ENCODE measurements at places on chromosomes 6 and 20. TPM values are rescaled to one million over a fixed set of nuclear protein-coding genes. Genes with fewer than 3 reads are reported as not detected.
A peak's percentile ranks its signal among the peaks of the same experiment; 100 is the strongest.

The PTGIS gene
- 178 TPM for total RNA-seq

The IMPG1 gene
- total RNA-seq: not detected

DNA sequence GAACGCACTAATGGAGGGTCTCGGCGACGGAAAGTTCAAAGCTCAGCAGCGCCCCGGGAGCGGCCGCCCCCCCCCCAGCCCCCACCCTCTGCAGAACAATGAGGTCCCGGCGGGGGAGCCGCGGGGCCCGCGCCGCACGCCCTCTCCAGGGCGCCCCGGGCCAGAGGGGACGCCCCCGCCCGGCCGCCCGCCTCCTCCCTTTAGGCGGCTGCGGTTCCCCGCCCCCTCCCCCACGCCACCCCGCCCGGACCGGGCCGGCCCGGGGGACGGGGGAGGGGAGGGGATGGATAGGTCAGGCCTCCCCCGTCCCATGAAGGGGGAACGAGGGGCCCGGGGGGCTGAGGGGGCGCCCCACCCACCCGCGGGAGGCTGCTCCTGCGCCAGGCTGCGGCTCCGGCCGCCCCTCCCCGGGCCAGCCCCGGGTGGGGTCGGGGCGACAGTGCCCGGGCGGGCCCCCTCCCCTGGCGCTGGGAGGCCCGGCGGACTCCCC is 1.5 kb downstream of the NOL4L start:
- no peak for DNase-seq

DNA sequence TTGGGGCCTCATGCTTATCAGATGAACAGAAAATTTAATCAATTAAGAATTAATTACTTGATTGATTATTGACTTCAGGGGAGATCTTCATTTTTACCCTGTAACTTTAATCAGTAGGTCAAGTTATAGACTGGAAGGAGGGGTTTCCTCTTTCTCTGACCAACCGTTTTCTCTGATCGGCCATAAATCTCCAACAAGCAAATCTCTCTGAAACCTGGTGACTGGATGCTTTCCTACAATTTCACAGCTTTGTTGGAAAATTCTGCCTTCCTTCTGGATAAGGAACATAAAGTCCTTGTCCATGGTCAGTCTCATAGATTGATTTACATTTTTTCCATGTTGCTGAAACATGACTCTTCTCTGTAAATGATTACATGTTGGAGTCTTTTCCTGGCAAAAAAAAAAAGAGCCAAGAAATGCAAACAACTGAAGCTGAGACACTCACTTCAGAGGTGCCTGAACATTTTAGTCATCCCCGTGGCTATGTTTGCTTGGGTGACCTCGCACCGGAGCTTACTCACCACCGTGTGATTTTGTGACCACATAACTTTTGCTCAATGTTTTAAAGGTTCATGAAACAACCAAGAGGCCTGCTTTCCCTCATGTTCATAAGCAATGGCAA is 31.0 kb downstream of the IRF4 start:
- DNase-seq: peak; percentile 95

- peak; percentile 35 for DNase-seq
Observed at GRCh38 chr6:63795006-63795405, 159.4 kb downstream of the PHF3 start.

Data from GM23248 (cell line).